ENCODE measurements at places on chromosomes 3 and 15.

- DNase-seq = no peak
These were observed 29.1 kb downstream of the IRAK2 start for GRCh38 chr3:10193692-10194327.

DNA sequence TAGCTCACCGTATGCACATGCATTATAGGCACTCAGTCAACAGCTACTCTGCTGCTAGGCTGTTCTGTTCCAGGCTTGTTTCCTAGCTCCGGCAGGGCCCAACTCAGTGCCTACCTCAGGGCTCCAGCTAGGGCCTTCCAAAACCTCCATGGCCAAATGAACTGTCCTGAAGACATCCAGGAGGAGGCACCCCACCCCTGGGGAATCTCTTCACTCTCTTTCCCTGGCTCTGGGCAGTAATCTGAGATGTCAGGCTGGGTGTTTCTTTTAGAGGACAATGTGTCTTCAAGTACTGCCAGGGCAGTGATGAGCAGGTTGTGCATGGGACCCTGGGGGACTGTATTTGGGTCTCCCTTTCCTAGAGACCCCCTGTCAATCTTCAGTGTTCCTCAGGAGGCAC lies 38.3 kb upstream of the TPM1 start:
- no peak for DNase-seq

DNA sequence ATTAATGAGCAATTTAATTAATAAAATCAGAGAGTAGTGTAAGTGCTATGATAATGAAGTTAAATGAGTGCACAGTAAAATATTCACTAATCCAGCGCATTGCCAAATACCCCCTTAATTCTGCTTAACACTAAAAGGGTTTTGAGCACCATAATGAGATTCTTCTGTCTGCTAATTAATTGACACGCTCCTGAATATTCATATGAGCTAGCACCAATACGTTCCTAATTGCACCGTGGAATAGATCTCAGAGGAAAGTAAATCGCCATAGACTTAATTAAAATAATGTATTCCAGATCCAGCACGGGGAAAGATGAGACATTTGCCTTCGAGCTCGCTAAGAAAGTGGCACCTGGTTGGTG lies 9.6 kb upstream of the FOXB1 start:
- no peak for DNase-seq

- no peak for DNase-seq
These were observed 33.9 kb downstream of the FSTL1 start for GRCh38 chr3:120416868-120417267.

DNA sequence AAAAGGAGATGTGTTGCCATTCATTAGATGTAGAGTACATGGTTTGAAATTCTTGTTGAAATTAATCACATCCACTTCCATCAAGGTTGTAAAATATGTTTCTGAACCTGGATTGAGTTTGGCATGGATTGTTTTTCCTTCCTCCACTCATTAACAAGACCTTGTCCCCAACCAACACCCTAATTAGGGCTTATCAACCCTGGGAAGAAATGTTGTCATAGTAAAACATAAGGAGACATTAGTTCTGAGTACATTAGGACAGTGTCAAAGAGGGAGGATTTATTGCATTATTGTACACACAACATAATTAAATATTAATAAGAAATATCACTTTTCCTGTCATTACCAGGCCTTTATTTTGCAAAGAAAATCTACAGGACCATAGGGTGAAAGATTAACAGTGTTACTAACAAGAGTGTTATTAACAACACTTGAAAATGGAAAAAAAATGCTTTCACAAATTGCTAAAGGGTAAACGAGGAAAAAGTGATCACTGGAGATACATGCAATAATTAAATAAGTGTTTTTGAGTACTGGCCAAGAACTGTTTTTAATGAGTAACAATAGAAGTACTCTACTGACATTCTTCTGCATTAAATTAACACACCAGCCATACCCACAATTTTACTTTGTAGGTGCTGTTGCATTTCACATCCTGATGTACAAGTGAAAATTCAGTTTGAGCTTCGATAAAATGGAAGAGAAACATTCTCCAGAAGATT lies 30.4 kb upstream of the WDR72 start:
- DNase-seq = no peak

DNA sequence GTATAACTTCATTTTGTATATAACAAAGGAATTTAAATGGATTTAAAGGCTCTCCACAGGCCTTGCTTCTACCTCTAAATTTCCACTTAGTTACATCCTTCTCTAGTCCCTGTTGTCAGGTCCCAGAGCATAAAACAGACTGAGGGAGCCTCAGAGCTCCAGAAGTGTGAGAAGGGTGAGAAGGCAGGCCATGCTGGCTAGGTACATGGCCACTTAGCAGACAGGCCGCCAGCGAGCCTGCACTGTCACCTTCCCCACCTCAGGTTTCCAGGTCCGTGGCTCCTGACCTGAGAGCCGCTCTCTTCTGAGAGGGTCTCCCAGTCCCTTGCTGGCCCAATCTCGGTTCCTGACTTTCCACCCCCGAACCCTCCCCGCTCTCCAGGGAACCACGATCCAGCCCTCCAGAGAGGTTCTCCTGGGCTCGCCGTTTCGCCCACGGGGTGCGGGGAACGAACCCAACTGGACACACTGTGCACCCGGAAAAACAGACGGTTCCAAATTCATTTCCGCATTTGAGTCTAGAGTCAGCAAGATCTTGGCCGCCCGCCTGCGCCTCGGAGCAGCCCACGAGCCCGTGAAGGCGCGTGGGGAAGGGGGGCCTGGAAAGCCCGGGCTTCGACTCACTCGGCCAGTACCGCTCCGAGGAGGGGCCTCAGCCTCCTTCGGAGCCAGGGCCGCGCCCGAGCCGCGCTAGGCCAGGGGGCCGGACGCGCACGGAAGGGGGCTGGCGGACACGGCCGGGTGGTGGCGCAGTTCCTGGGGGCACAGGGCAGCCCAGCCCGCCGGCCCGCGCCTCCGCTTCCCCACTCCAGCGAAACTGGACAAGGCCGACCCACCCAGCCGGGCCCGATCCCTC lies 16.7 kb upstream of the SOX2 start:
- no peak for DNase-seq

GRCh38 chr15:43932907-43933306 lies 106.1 kb downstream of the WDR76 start:
- DNase-seq = no peak

DNA sequence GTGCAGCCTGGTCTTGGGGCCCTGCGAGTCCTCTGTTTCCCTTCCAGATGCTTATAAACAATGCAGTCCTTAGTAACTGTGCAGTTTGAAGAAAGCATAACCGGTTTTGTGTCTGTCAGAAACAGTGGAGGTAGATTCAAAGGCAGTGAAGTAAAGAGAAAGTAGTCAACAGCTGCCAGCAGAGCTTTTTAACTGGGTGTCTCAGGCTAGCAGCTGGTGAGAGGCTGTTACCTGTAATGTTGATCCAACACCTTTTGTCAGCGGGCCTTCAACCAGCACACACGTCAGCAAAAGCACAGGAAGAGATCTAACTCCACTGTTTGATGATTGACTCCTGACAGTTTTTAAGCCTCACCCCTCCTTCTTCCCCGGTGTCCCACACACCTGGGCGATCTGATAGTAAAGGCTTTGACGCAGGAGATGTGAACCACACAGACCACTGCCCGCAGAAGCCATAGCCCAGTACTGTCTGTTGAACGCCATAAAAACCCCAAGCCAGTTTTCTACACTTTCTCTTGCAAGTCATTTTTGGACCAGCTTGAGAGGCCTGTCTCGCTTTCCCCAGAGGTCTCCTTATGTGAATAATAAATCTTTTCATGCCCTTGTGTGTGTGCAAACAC lies 178.0 kb downstream of the FMN1 start:
- no peak for DNase-seq

DNA sequence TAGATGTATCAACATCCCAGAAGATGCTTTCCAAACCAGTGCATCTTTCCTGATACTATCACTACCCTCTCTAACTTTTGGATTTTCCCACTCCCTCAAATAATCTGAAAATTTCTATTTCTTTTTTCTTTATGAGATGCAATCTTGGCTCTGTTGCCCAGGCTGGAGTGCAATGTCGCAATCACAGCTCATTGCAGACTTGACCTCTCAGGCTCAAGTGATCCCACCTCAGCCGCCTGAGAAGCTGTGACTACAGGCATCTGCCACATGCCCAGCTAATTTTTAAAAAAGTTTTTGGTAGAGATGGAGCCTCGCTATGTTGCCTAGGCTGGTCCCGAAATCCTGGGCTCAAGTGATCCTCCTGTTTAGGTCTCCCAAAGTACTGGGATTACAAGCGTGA lies 239.7 kb downstream of the SUCLG2 start:
- DNase-seq = no peak

DNA sequence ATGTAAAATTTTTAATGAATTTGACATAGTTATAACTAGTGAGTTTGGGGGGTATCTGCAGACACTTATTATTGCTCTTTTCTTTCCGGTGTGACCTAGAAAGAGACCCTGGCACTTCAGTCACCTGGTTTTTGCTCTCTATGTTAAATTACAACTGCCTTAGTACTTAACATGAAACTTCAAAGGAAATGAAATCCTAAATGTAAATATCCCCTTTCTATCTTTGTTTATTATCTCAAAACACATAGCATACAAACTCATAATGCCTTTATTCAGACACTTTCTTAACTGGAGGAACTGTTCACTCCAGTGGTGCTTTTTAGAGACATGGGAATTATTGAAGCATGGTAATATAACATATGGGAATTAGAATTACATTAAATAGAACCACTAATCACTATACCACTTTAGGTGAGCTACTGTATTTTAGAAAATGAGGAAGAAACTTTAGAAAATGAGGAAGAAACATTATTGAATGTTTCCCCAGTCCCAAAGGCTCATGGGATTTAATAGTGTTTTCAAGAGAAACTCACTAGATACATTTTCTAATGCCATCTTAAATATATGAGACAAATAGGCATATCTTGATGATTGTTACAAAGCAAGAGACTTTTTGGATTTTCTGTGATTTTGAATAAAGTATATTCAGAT lies 119.5 kb upstream of the MLF1 start:
- no peak for DNase-seq

DNA sequence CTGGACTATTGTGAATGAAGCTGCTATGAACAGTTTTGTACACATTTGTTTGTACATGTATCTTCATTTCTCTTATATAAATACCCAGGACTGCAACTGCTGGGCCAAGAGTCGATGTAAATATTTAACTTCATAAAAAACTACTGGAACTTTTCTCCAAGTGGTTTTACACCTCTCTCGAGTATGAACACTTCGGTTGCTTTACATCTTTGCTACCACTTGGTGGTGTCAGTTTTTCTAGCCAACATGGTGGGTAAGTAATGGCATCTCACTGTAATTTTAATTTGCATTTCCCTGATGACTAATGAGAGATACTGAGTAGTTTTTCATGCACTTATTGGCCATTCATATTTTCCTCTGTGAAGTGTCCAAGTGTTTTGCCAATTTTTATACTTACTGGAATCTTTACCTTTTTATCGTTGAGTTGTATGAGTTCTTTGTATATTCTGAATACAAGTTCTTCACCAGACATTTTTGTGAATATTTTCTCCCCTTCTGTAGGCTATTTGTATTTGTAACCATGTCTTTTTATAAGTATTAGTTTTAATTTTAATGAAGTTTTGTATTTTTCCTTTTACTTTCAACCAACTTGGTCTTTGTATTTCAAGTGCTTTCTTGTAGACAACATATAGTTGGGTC lies 44.4 kb downstream of the PCOLCE2 start:
- no peak for DNase-seq

GRCh38 chr3:36877930-36878685 lies 66.7 kb downstream of the TRANK1 start:
- no peak for DNase-seq

GRCh38 chr3:157263027-157263426 lies 103.1 kb upstream of the CCNL1 start:
- DNase-seq = no peak

- no peak for DNase-seq
These were observed 176.0 kb upstream of the TMCO5A start for GRCh38 chr15:37758412-37758811.

GRCh38 chr15:93709708-93710107 lies 521.7 kb upstream of the MCTP2 start:
- no peak for DNase-seq

DNA sequence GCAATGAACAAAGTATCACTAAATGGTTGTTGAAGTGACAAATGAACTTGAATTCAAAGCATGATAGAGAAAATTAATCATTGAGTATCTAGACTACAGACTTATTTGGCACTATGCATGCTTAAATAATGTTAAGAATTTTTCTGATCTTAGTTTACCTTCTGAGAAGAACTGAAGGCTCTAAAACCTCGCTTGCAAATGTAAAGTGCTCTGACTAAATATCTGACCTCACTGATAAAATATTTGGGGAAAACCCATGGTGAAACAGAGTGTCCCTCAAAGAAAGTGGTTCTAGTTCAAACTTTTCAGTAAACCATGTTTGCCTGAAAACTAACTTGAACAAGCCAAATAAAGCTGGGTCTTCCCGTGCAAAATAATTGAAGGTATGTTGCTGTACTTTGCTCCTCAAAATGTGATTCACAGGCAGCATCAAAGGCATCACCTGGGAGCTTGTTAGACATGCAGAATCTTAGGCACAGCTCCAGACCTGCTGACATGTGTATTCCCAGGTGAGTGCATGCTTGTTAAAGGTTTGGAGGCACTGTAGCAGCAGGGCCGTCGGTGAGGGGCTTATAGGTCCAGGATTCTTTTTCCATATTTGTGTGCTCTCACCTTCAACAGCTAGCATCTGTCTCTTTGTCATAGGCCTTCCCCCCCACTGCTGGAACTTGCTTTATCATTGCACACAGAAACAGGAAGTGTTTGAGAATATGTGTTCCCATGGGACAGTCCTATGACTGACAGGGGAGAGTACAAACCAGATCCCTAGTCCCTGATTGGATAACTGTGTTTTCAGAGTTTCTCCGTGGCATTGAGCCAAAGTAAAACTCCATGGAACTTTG lies 524.2 kb upstream of the LMCD1 start:
- DNase-seq = no peak

GRCh38 chr3:89957451-89957850 lies 850.0 kb downstream of the EPHA3 start:
- no peak for DNase-seq

DNA sequence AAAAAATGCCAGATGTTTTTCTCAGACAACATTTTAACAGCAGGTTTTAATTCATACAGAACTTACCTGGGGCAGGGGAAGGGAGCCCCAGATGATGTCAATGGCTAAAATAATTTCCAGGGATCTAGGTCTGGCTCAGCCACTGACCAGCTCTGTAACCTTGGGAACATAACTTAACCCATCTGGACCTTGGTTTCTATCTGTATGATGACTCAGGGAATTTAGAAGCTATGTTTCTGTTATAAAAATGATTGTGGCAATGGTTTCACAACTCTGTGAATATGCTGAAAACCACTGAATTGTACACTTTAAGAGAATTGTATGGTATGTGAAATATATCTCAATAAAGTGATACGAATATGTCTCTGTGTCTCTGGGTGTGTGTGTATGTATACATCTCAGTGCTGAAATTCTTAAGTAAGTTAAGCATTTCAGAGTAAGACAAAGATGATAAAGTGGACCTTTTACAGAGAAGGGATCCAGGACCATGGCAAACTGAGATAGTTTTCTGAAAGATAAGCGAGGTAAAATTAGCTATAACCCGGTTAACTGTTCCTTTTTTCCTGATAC lies 2.9 kb downstream of the SH3GL3 start:
- DNase-seq = no peak

DNA sequence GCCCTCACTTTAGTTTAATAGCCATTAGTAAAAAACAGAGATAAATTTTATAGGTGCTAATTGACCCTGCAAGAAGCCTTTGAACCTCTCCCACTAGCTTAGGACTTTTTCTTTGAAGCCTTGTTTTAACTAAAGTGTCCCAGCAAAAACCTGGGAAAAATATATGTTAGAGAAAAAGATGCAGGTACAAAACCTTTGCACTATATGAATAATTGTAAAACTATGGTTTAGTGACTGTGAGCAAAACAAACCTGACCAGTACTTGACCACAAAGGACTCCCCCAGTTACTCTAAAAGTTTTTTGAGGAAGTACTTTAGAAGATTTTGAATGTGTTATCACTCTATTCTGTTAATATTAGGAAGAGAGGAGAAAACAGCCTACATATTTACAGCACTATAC lies 123.3 kb upstream of the TP63 start:
- DNase-seq = no peak

All from stimulated activated CD4-positive, alpha-beta T cell treated with anti-CD3 and anti-CD28 coated beads, TNF-alpha, amount 100 ng/mL, for 1 hour (primary cell).